HFFc6 (cell line): ENCODE measurements at places on chromosomes 13 and 19.

- no peak for DNase-seq
These were observed 41.7 kb downstream of the LTBP4 start for GRCh38 chr19:40642757-40643305.

DNA sequence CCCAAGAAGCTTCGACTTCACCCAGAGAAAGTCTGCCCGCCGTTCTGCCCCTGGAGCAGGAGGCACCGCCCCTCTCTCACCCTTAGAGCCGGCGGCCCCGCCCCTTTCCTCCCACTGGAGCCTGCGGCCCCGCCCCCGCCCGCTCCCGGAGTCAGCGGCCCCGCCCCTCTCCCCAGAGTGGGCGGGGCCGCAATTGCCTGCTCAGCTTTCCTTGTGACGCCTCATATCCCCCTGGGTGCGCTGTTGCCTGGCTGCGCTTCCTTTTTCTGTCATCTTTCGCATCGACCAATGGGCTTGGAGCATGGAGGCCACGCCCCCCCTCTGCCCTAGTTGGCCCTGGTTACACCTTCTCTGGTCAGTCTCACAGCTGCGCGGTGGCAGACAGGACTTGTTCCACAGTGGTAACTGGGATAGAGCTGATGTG, 38.2 kb upstream of the ZNF492 start:
- no peak for DNase-seq

GRCh38 chr13:45393941-45394570, 24.1 kb downstream of the SLC25A30 start:
- DNase-seq, result peak; percentile 25

- no peak for DNase-seq
These were observed 9.9 kb downstream of the PTH2 start for GRCh38 chr19:49413348-49413747.

GRCh38 chr13:75480671-75481175, 1.2 kb downstream of the TBC1D4 start:
- peak; percentile 25 for DNase-seq

- DNase-seq, result no peak
These were observed 73.6 kb downstream of the COG3 start for GRCh38 chr13:45538382-45538781.

GRCh38 chr13:76975863-76976262, 16.0 kb upstream of the CLN5 start:
- DNase-seq, result no peak

DNA sequence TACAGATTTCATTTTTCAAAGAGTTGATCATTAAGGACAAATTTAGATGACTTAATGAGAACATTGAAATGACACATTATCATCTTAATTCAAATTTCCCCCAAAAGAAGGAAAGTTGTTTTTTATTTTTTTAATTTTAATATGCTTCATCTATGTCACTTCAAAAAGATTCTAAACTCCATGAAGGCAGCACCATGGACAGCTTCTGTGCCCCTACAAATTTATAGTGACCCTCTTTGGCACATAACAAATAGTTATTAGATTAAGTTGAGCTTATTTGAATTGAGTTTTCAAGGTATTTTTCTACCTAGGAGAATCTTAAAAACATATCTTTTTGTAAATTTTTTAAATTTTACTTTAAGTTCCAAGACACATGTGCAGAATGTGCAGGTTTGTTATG, 198.6 kb downstream of the DCT start:
- DNase-seq, result no peak

DNA sequence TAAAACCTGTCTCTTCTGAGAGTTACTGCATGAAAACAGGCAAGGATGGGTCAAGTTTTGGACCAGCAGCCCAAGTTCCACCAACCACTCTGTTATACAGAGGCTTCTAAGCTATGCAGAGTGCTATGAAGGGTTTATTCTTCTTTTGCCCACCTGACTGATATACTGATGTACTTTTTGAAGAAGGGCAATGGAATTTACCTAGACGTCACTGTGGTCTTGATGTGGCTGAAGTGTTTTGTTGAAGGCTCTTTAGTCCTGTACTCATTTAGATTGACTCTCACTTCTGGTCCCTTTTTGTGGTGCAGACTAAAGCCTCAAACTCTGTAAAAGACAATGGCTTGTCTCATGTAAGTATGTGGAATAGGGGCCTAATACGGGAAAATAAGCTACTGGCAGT, 92.0 kb downstream of the DGKH start:
- DNase-seq, result no peak

GRCh38 chr13:110528911-110529310, 32.6 kb downstream of the RAB20 start:
- no peak for DNase-seq

DNA sequence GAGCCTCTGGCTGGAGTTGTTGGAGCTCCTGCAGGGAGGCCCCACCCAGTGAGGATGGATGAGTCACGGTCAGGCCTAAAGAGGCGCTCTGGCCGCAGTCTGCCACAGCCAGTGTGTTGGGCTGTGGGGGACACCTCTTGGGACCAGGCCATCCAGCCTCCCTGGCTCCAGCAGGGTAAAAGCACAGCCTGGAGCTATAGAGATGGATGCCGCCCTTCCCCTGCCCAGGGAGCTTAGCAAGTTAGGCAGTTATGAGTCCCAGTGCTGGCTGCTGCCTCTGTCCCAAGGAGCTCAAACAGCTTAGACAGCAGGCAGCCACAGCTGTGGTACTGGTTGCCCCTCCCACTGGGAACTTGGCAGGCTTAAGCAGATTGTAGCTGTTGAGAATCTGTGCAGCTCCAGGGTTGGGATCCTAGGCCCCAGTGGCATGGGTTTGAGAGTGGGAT, 100.9 kb downstream of the NDFIP2 start:
- DNase-seq, result no peak

GRCh38 chr13:73103238-73103637, 44.4 kb downstream of the KLF5 start:
- DNase-seq, result no peak

DNA sequence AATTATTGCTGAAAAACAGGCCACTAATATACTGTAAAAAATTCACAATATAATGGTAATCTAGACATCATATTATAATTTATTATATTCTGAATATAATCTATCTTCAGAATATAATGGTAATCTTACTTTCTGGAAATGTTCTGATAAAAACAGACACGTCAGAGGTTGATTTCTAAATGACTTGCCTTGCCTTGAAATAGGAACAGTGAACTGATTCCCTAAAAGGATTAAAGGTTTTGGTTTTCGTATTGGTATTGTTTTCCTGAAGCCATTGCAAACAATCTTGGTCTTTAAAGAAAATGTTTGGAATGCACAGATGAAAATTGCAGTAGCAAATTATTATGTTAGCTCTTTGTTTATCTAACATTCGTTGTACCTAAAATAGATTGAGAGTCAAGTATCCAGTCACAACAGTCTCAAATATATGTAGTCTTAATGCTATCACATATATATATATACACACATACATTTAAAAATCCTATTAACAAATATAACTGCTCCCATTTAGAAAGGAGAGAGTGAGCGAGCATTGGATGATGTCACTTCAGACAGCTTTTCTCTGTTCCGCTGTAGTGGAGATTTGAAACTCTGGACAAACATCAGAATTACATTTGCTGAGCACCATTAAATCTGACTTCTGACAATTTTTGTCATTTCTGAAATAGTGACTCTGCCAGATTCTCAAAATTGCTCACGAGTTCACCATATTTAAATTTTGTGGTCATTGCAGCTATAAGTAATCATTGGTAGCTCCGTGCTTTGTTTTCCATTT, 1.7 kb downstream of the ITM2B start:
- DNase-seq, result peak; percentile 23

GRCh38 chr13:42102961-42103865, 54.8 kb downstream of the DGKH start:
- no peak for DNase-seq

GRCh38 chr13:73702419-73703071, 431.7 kb downstream of the KLF12 start:
- no peak for DNase-seq

DNA sequence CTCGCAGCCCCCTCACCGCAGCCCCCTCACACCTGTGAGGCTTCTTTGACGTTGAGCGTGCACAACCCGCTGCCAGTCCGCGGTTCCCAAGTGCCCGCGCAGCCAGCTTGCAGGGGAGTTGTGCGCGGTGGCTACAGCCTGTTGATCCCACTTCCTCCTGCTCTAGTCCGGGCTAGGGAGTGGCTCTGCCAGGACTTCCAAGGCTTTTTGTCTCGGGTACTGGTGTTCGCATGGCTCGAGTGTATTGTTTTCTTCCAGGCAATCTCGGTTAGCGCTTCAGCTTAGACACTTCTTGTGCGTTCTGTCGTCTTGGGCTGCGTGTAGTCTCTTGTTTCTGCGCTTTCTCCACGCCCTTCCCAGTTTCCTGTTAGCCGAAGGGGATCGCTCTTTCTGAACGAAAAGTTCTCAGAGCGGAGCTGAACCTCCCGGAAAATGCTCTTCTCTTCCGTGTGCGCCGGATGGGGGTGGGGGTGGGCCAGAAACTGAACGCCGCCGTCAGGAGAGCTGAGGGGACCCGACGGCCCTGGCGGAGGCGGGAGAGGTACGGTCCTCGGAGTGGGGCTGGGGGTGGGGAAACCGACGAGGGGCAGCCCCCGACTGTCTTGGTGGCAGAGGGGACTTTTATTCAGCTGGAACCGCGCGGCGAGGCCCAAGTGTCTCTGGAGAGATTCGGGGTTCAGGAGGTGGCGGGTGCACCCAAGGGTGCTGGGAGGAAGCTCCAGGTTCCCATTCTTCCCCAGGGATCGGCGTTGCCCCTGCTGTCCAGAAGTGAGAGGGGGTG, 697 bp upstream of the DGKH start:
- peak; percentile 51 for DNase-seq

GRCh38 chr13:52096748-52097147, 32.1 kb downstream of the NEK5 start:
- DNase-seq, result no peak

DNA sequence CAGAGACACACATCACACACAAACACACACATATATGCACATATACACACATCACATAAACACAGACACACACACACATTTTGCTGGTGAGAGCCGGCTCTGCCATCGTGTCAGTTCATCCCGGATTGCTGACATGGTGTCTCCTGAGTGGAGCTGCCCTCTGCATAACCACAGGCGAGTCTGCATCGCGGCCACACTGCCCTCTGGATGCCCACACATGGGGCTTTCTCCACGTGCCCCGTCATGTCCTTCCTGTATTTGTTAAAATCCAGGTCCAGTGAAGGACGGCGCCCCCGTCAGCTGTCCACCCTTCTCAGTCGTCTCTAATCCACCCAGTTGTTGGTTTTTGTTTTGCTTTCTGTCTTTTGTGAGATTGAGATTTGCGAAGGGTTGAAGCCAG, 52.6 kb upstream of the F7 start:
- DNase-seq, result no peak

DNA sequence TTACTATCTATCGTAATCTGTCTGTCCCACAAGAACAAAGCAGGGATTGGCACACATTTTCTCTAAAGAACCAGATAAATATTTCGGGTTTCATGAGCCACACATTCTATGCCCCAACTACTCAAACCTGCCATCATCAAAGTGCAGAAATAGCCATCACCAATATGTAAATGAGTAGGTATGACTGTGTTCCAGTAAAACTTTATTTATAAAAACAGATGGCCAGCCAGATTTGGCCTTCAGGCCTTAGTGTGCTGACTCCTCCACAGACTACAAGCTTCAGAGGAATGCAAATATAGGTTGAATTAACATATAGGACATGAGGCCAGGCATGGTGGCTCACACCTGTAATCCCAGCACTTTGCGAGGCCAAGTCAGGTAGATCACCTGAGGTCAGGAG, 8.9 kb upstream of the DNMT1 start:
- DNase-seq, result no peak

GRCh38 chr19:50823389-50824042, at the start of gene KLK1:
Gene KLK1, minus strand, starts transcription at chr19:50823787. Its CDS starts 39 bp downstream, at chr19:50823748.
- no peak for DNase-seq

DNA sequence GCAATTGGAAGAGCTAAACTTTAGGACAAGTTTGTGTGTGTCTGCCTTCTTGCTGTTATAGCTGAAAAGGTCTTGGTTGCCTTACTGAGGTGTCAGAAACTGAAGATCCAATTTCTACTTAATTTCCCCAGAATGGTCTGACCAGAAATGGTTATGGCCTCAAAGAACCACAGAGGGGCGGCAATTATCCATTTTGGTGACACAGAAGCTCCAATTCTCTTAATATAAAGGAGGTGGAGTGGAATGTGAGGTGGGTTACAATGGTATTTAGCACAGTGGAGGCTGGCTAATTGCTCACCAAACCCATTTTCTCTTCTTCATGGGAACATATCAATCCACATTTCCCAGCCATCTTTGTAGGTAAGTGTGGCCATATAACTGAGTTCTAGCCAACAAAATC, 1157.2 kb downstream of the OLFM4 start:
- no peak for DNase-seq

GRCh38 chr13:95367309-95367843, 66.1 kb upstream of the ABCC4 start:
- no peak for DNase-seq

DNA sequence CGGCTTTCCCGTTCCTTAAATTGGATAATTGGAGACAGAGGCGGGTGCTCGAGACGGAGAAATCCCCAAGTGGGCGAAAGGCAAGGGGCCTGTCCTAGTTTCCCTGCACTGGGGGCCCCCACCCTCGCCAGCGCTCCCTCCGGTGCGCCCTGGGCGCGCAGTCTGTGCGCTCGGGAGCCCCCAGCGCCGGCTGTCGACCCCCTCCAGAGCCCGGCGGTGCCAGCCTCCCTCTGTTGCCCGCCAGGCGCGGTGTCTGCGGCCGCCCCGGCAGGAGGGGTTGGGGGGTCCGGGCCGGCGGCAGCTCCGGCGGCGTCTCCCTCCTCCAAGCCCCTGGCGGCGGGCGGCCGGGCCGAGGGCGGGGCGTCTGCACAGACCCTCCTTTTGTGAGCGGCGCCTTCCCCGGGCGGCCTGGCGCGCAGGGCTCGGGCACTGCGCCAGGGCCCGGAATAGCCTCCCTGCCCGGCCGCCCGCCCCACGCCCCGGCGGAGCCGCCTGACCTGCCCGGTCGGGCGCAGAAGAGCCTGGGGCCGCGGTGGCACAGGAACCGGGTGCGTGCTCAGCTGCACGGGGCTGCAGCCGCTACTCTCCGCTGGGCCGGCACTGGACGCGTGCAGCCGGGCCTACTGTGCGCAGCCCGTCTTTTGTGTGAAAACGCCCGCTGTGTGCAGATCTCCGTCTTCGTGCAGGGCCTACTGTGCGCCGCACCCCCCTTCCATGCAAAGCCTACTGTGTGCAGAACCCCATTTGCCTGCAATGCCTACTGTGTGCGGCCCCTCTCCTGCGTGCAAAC, 13.2 kb downstream of the GADD45B start:
- peak; percentile 21 for DNase-seq

DNA sequence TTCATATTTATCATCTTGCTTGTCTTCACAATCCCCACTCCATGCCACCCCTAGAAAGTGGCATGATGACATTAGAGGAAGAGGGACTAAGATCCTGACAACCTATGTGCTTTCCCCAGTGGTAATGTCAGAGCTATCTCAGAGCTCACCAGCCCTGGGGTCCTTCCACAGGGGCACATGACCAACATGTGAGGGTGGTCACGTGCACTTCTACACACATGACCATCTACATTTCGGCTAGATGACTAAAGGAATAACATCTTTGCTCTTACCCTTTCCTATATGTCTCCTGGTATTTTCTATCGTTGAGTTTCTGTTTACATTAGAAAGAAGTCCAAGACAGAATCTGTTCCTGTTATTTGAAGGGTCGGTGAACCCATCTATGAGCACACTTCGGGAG, 46.2 kb downstream of the RFXAP start:
- no peak for DNase-seq

- no peak for DNase-seq
These were observed 65.6 kb upstream of the MEDAG start for GRCh38 chr13:30840515-30840914.
